ENCODE measurements at places on chromosomes 4 and X. TPM values are rescaled to one million over a fixed set of nuclear protein-coding genes. Genes with fewer than 3 reads are reported as not detected.

The UGT2B11 gene
- total RNA-seq, result not detected

DNA sequence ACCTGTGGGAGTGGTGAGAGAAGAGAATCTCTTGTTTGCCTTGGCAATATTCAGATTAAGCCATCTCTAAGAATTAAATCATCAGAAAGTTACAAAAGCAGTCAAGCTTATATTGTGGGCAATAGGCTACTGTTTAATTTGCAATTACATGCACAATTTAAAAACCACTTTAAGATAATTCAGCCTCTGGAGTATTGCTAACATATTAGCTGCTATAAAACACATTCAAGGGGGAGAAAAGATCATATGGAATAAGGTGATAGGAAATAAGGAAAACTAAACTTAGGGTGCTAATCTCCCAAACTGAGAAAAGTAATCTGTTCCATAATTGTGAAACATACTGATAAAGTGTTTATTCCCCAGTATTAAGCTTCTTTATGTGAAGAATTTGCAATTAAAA lies 103.9 kb downstream of the ARAP2 start:
- no peak overlapping the region for H3K27ac ChIP-seq
- no peak overlapping the region for H3K4me3 ChIP-seq
- H3K27me3 ChIP-seq, result no peaks in the 10 kb centered on the region
- H3K4me1 ChIP-seq, result peaks cover 2% of the 10 kb centered on the region
- DNase-seq, result no peak

DNA sequence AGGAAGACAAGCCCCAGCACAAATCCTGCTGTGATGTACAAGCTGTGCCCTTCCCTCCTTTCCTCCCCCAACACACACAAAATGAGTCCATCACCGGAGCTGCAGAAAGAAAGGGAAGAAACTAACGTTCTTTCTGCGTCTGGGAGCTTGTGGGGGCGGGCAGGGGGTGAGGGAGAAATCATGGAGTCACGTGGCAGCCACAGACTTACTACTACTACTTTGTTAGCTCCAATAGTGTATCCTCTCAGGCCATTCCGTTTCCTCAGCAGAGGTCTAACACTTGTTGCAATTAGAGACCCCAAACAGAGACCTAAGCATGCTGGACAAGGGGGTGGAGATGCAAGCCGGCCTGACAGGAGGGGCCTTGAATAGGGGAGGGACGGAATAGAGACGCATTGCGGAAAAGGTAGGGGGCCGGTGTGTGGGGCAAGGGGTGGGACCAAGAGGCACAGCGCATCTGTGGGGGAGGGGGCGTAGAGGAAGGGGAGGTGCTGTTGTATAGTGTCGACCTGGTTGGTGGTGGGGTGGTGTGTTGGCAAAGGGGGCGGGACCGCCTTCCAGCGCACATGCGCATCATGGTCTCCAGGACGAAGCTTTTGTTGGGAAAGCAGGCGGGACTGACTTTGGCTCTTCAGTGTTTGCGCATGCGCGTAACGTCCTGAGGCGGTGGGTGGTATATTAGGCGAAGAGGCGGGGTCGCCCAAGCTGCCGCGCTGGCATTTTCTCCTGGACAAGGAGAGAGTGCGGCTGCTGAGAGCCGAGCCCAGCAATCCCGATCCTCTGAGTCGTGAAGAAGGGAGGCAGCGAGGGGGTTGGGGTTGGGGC lies at the start of gene MAGED1:
MAGED1 (plus strand) TSS at position 703 of the 825 bp plus-strand sequence. CDS start 682 bp downstream, outside the sequence.
- H3K27me3 ChIP-seq, result no peaks in the 10 kb centered on the region
- peaks cover 17% of the 10 kb centered on the region for H3K4me1 ChIP-seq
- peaks cover 7% of the 10 kb centered on the region for H3K36me3 ChIP-seq

The LAP3 gene
- 132 TPM for total RNA-seq

- H3K36me3 ChIP-seq, result no peaks in the 10 kb centered on the region
- H3K4me1 ChIP-seq, result no peaks in the 10 kb centered on the region
- no peak for DNase-seq
- H3K4me3 ChIP-seq, result no peak overlapping the region
- H3K27ac ChIP-seq, result no peak overlapping the region
- H3K27me3 ChIP-seq, result no peaks in the 10 kb centered on the region
Observed at GRCh38 chr4:134645778-134646177, 444.2 kb upstream of the PABPC4L start.

The USP17L22 gene
- total RNA-seq, result not detected

The AFM gene
- not detected for total RNA-seq

GRCh38 chrX:125236955-125237354 lies 82.7 kb upstream of the TEX13C start:
- no peaks in the 10 kb centered on the region for H3K4me1 ChIP-seq
- H3K27ac ChIP-seq, result no peak overlapping the region
- no peaks in the 10 kb centered on the region for H3K36me3 ChIP-seq

The LRIT3 gene
- total RNA-seq, result 0.17 TPM

DNA sequence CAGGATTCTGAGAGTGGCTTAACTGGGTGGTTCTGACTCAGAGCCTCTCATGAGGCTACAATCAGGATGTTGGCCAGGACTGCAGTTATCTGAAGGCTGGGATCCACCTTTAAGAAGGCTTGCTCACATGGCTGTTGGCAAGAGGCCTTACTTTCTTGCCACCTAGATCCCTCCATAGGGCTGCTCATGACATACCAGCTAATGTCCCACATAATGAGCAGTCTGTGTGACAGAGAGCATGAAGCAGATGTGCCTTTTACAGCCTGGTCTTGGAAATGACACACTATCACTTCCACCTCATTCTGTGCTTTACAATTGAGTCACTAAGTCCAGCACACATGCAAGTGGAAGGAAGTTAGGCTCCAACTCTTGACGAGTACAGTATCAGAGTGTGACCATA lies 4.3 kb upstream of the RBM3 start:
- no peak for DNase-seq
- peaks cover 5% of the 10 kb centered on the region for H3K4me1 ChIP-seq
- H3K4me3 ChIP-seq, result no peak overlapping the region

The KDR gene
- not detected for total RNA-seq

GRCh38 chrX:652341-652741 lies 21.8 kb downstream of the SHOX start:
- DNase-seq, result no peak
- H3K27me3 ChIP-seq, result no peaks in the 10 kb centered on the region
- no peaks in the 10 kb centered on the region for H3K4me1 ChIP-seq
- no peak overlapping the region for H3K27ac ChIP-seq
- H3K4me3 ChIP-seq, result no peak overlapping the region
- no peaks in the 10 kb centered on the region for H3K36me3 ChIP-seq

- H3K27ac ChIP-seq, result no peak overlapping the region
- no peaks in the 10 kb centered on the region for H3K36me3 ChIP-seq
- no peaks in the 10 kb centered on the region for H3K27me3 ChIP-seq
- no peak overlapping the region for H3K4me3 ChIP-seq
Observed at GRCh38 chr4:140046016-140046415, 108.0 kb downstream of the MAML3 start.

GRCh38 chr4:81523672-81524327 lies 52.1 kb upstream of the RASGEF1B start:
- H3K4me1 ChIP-seq, result peaks cover 1% of the 10 kb centered on the region
- peaks cover 9% of the 10 kb centered on the region for H3K36me3 ChIP-seq
- no peaks in the 10 kb centered on the region for H3K27me3 ChIP-seq

- H3K36me3 ChIP-seq, result no peaks in the 10 kb centered on the region
- no peak overlapping the region for H3K4me3 ChIP-seq
- peaks cover 25% of the 10 kb centered on the region for H3K27me3 ChIP-seq
Observed at GRCh38 chr4:168667921-168668320, 171.1 kb downstream of the PALLD start.

DNA sequence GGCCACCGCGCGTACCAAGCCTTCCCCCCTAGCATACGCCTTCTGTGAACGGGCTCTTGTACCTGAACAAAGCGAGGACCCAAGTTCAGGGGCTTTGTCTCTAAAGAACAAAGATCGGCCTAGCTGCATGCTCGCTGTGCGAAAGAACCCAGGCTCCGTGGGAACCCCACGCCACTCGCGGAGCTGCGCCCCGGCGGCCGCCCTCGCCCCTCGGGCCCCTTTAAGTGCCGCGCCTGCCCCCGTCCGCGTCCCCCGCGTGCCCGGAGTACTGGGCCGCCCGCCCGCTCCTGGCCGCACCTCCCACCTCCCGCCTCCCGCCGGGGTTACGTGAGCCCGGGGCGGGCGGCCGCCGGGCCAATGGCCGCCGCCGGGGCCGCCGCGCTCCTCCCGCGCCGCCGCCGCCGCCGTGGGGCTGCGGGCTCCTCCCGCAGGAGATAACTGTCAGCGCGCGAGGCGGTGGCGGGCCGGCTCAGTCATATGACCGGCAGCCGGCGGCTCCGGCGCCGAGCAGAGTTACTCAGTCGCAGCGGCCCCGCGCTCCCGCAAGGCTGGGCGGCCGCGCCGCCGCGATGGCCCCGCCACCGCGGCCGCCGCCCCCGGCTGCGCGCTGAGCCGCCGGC lies at the start of gene FNIP2:
FNIP2 (plus strand) TSS at position 472 of the 620 bp plus-strand sequence. CDS start 187 bp downstream, outside the sequence.
- H3K27me3 ChIP-seq, result peaks cover 3% of the 10 kb centered on the region
- H3K36me3 ChIP-seq, result peaks cover 7% of the 10 kb centered on the region
- peak; percentile 80 for DNase-seq
- H3K4me3 ChIP-seq, result peak within 1 kb of the TSS; percentile 100

Data from activated naive CD8-positive, alpha-beta T cell treated with anti-CD3 and anti-CD28 coated beads, Interleukin-2, amount 10 ng/mL, durations not matched to agents 7 days and 5 days (primary cell).